ENCODE measurements at places on chromosomes 2 and 18.

GRCh38 chr2:16161085-16161565 is 220.8 kb downstream of the MYCN start:
- no peak for DNase-seq

DNA sequence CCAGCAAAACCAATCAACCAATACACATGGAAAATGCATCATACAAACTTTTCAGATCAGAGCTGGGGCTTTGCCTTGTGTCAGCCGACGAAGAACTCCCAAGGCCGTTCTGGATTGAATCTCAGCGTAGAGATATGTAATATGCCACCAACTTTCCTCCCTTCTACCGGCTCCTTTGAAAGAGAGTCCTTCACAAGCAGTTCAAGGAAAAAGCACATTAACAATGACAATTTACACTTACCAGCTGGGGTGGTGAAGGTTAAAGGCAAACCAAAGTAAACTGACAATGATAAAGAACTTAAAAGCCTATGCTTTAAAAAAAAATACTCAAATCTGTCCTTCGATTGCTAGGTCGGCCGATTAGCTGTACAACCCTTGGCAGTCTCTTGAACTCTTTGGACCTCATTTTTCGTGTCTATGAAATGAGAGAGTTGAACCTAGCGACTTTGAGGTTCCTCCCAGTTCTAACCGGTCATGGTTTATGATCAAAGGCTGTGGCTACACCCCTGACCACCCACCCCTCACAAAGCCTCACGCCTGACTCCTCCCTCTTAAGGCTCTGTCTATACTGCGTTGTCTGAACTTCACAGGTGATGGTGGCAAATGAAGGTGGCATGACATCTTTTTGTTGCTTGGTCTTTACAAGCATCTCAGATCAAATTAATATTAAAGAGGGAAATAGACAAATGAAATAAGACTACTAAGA is 46.2 kb downstream of the BCL2 start:
- no peak for DNase-seq

- no peak for DNase-seq
These were observed 140.4 kb downstream of the MYO1B start for GRCh38 chr2:191385416-191386160.

DNA sequence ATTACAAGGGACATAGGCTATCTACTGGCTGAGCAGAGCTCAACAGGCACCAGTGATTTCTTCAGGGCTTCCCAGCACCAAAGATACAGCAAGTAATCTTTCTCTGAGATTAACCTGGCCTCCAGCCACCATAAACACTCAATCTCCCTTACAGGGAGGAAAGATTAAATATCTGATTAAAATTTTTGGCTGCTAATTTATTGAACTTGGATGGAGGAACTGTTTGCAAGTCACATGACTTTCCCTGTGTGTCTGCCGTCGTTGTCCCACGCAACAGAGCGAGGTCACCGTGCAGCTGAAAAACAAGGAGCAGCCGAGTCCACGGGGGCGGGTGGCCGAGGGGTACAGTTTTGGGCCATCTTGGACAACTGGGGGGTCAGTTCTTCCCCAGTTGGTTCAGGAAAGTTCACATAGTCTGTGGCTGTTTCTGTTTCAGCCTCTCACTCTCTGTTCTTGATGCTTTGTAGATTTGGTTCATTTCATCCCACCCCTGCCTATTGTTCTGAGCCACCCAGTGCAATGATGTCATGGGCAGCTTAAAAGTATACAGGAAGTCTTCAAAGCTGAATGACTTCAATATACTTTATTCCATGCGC is 186.8 kb upstream of the CTAGE1 start:
- DNase-seq: no peak

DNA sequence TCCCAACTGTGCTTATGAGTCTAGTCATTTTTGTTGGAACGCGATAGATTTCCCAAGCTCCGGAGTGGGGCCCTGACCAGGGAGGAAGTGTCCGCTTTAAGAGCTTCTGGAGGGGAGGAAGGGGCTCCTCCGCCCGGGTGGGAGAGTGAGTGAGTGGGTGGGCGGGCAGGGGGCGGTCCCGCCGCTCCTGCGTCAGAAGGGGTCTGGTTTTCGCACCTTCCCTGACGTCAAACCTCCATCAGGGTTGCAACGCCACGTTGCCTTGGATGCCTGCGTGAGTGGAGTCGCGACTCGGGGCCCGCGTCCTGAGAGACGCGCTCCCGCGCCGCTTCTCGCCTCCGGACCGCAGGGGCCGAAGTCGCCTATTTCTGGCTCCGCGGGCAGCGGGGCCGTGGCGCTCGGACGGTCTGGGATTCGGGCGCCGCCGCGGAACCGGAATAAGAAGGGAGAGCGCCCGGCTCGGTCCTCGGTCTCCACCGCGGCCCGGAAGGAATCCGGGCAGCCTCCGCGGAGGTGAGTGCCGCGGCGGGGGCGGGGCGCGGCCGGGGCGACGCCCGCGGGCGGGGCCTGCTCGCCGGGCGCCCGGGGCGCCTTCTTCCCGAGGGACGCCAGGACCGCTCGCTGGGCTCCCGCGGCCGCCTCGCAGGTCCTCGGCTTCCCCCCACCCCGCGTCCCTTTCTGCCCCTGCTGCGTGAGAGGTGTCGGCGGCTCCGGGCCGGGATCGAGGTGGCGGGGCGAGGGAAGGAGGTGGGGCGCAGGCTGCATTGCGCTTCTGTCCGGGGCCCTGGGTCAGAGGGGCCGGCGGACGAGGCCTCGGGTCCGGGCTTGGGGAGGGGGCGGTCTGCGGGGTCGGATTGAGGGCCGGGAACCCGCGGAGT is at the start of gene ZDBF2:
TSS of gene ZDBF2 (plus strand) at position 230 of the 878 bp plus-strand sequence. CDS start 7,187 bp downstream, outside the sequence.
- DNase-seq: peak; percentile 56

Data from COR-L47 (cell line).